Activated naive CD8-positive, alpha-beta T cell treated with anti-CD3 and anti-CD28 coated beads, Interleukin-2, amount 10 ng/mL, durations not matched to agents 7 days and 5 days (primary cell): ENCODE measurements at places on chromosomes 5 and 9. TPM values are rescaled to one million over a fixed set of nuclear protein-coding genes. Genes with fewer than 3 reads are reported as not detected.

DNA sequence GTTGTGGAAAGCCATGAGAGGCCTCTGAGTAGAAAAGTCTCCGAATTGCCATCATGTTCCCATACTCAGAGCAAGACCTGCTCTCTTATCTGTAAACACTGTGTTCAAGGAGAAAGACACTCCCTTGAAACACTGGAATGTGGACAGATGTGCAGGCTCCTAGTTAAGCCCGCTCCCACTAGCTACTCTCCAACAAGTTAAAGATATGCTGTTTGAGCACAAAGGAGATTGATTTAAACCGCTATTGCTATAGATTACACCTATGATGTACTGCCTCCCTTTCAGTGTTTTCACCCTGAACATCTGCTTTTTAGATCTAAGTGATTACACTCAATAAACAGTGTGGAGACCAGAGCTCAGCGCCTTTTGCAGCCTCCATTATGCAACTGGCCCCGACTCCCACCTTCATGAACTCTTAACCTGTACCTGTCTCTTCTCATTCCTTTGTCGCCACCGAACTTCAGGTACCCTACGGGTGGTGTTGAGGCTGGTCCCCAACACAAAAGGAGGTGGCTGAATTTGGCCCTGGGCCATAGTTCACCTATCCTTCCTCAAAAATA is 47.5 kb downstream of the TMEM245 start:
- DNase-seq, result no peak

DNA sequence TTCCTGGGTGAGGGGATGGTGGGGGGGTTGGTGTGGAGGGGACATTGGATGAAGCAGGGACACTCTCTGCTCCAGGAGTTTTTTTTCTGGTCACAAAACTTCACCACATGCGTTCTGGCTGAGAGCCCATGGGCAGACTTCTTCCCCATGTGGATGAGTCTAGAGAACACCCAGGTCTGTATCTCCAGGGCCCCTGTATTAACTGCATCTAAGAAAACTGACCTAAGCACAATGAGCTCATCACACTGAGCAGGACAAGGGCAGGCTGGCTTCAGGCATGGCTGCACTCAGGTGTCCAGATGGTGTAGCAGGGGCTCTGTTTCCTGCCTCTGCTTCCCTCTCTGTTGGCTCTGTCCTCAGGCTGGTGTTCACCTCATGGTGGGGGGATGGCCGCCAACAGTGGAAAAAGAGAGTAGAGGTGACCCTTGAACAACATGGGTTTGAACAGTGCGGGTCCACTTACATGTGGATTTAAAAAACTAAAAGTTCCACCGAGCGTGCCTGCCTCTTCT is 85.3 kb upstream of the STC2 start:
- no peak for DNase-seq

DNA sequence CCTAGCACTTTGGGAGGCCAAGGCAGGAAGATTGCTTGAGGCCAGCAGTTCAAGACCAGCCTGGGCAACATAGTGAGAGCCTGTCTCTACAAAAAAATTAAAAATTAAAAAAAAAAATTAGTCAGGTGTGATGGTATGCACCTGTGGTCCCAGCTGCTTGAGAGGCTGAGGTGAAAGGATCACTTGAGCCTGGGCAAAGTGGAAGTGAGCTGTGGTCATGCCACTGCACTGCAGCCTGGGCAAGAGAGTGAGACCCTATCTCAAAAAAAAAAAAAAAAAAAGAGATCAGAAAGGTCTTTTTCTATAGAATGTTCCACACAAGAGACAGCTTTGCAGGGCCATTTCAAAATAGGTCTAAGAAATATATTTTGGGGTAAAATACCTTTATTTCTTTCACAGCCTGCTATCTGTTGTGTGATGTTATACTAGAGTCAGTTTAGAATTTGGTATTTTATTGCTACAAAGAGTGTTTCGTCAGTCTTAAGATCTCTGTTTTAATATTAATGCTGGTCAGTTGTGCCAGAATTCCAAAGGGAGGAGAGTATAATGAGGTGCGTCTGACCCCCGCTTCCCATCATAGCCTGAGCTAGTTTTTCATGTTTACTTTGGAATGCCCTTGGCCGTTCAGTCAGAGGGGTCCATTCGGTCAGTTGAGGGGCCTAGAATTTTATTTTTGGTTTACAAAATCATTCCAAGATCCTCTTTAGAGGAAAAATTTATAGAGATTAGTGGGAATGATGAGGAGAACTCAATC is 9.4 kb downstream of the LNPEP start:
- no peak for DNase-seq

- DNase-seq, result no peak
These were observed 60.7 kb downstream of the SLC1A1 start for GRCh38 chr9:4550777-4551484.

DNA sequence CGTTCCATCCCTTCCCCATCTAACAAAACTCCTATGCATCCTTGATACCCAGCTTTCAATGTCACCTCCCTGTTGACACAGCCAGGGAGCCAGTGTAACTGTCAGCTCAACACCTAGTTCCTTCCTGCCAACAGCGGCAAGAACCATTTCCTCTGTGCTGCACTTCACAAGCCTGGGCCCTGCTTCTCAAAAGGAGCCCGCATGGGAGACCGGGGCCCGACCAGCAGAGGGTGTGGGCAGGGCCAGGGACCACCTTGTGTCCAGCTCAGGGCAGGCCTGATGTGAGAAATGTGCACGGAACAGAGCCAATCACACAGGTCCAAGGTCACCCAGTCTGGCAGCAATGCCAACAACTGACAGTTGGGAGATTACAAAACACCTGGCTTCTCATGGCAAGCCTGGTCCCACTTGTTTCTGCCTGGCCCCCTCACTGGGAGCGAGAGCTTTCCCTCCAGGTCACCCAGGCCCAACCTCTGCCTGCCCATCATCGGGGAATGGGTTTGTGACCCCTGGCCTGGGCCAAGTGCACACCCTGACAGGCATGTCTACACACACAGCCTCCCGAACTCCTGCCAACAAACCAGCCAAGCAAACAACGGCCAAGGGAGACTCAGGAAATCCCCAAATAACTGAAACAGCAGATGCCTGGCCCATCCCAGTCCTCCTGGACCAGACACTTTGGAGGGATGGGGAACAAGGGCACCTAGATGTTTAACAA is 3.1 kb downstream of the RNF44 start:
- DNase-seq, result peak; percentile 71

GRCh38 chr9:87198716-87199115 is 251.4 kb upstream of the GAS1 start:
- DNase-seq, result no peak

GRCh38 chr9:34396276-34397214 is 19.8 kb upstream of the MYORG start:
- DNase-seq, result no peak

DNA sequence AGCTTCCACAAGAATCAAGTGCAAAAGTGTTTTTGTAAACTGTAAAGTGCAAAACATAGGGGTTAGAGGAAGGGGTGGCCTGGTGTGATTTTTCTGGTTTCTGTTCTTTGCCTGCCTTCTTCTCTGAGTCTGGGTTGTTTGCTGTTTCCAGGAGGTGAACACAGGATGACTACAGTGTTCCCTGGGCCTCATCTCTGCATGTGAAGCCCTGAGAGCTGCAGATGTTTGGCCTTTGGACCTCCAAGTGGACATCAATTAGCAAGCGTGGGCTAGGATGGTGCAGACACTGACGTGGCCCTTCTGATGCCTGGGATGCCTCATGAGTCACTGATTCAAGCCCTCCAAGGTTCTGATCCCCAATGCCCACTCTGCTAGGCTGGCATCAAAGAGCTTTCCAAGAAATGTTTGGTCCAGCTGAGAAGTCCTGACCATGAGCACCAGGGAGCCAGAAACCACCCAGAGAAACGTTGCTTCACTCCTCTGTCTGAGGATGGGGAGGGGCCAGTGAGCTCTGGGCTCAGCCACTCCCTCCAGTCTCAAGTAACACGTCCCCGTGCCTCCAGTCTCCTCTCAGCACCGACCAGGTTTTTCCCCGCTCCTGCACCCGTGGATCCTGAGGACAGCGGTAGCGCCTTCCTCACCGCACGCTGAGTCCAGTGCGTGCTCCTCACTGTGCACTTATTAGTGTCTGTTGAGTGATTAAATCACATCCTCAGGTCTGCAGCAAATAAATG is 7.6 kb downstream of the IL9 start:
- DNase-seq, result no peak

DNA sequence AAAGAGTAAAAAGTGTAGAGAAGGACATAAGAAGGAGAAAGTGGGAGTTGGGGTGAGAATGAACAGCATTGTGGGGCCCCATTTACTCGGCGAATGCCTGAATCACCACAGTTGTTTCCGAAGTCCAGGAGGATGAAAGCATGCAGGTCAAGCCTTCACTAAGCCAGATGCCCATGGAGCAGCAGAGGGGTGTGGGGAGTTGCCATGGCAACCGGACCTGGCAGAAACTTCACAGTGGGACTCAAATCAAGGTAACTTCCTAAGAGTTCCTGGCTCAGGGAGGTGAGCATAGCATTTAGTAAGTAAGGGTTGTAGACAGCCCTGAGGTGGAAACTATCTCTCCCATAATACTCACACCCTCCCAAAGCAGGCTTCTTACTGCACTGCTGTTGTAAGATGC is 357.1 kb downstream of the TRIM32 start:
- DNase-seq, result no peak

- no peak for DNase-seq
These were observed 252.0 kb downstream of the RASEF start for GRCh38 chr9:82810915-82811314.

- DNase-seq, result peak; percentile 78
These were observed 43.4 kb downstream of the NXNL2 start for GRCh38 chr9:88578121-88579049.

GRCh38 chr9:90095682-90096081 is 490.9 kb downstream of the GADD45G start:
- no peak for DNase-seq

GRCh38 chr5:125703616-125704015 is 719.6 kb upstream of the GRAMD2B start:
- DNase-seq, result no peak

DNA sequence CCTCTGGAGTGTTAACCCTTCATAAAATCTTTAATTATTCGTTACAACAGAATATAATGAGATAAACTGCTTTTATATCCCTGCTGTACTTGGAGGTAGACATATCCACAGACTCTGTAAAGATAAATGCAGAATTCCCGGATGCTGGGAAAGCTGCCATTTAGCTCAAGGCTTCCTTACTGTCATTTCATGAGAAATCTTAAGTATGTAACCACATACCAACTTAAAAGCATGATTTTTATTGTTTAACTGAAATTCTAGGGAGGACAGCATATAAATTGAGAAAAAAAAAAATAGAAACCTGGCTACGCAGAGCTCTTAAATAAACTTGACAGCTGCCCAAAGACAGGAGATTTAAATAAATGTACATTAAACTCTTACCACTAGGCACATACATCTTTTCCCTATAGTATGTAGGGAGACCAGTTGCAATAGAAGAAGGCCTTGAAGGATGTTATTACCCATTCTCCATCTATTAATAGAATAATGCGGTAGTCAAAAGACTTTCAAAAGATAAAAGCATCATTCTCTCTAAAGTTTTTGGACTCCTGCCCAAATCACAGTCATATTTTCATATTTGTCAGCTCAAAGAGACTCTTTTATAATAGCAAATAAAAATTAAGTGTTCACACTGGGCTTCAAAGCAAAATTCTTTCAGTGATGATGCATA is 373.8 kb downstream of the NDUFS4 start:
- no peak for DNase-seq

DNA sequence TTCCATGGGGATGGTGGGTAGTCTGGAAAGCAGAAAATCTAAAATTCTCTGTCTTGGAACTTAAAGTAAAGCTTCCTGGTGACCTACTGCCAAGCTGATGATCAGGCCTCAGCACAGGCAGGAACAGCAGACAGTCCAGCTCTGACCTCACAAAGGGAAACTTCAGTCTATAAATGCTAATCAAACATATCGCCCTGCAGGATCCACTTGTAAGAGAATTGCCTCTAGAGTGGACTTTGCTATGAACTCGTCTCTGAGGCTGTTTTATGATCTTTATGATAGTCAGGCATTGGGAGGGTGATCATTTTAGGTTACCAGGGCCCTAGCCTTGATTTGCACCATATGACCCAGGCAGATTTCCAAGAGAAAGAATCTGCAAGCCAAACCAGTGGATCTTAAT is 67.6 kb upstream of the SELENOP start:
- DNase-seq, result no peak

GRCh38 chr9:1460143-1460769 is 410.1 kb downstream of the DMRT2 start:
- no peak for DNase-seq

DNA sequence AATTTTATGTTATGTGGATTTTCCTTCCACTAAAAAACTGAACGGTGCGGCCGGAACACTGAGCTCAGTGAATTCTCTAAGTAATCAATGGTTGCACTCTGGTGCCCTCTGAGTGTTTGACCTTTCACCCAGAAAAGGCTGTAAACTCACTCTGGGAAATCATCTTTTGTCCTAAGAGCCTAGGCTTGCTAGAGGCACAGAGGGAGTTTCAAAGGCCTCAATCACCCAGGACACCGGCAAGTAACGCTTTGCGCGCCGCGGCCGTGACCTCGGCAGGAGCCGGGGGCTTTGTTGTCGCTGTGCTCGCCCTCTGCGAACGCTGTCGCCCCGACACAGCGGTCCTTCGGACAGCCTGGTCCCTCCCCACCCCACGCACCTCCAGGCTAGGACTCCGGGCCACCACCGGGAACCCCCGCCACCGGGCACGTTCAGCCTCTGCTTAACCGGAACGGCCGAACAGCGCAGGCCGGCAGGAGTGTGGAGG is 703 bp downstream of the ISCA1 start:
- DNase-seq, result peak; percentile 83

GRCh38 chr5:118776755-118777154 is 211.6 kb downstream of the DTWD2 start:
- no peak for DNase-seq

GRCh38 chr9:83154087-83154736 is 91.3 kb upstream of the RASEF start:
- DNase-seq, result no peak

GRCh38 chr9:20256284-20256948 is 365.9 kb downstream of the MLLT3 start:
- no peak for DNase-seq

DNA sequence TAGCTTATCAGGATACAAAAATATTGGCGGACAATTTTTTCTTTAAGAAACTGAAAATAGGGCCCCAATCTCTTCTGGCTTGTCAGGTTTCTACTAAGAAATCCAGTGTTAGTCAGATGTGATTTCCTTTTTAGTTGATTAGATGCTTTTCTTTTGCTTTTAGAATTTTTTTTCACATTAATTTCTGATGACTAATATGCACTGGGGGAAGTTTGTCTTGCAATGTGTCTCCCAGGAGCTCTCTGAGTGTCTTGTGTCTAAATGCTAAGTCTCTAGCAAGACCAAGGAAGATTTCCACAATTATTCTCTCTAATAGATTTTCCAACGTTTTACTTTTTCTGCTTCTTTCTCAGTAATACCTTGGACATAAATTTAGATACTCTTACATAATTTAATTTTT is 559.8 kb upstream of the TYRP1 start:
- no peak for DNase-seq

- peak; percentile 38 for DNase-seq
These were observed 34.2 kb downstream of the PRKACG start for GRCh38 chr9:68979538-68980314.

GRCh38 chr5:88143693-88144218 is 124.9 kb downstream of the TMEM161B start:
- DNase-seq, result no peak

Gene DIMT1
- 26.9 TPM for total RNA-seq

Gene NFIB
- total RNA-seq, result not detected

Gene CA9
- 1.2 TPM for total RNA-seq

Gene GDA
- total RNA-seq, result not detected

Gene CARD19
- total RNA-seq, result 68.1 TPM

Gene PRR16
- not detected for total RNA-seq

Gene PCDHB8
- not detected for total RNA-seq

Gene LRRC19
- total RNA-seq, result not detected

Gene DMGDH
- total RNA-seq, result 0.67 TPM

Gene CBY3
- not detected for total RNA-seq

Gene CFAP90
- total RNA-seq, result not detected

Gene FAM193B
- total RNA-seq, result 142 TPM
